ENCODE measurements at places on chromosomes 1 and 21.

GRCh38 chr1:30324251-30325084, 398.9 kb downstream of the MATN1 start:
- DNase-seq = no peak

DNA sequence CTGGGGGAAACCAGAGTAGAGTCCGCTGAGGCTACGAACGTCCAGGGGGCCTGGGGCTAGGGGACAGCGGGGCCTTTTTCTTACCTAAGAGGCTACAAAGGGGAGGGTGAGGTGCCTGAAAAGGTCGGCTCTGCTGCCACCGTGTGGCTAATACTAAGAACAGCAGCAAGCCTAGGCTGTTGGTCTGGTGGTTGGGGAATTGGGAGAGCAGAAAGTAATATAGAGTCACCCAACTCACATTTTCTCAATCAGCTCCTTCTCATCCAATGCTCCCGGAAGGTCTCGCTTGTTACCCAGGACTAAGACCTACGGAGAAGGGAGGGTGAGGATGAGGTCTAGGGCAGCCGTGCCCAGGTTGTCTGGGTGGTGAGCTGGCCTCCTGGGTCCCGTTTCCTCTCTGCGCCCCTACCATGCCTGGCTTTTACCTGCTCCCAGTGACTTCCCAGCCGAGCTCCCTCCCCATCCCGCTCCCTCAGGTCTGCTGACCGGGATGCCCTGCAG, 9.3 kb downstream of the ARL8A start:
- DNase-seq = no peak

GRCh38 chr1:119791377-119791776, 19.9 kb downstream of the REG4 start:
- no peak for DNase-seq

DNA sequence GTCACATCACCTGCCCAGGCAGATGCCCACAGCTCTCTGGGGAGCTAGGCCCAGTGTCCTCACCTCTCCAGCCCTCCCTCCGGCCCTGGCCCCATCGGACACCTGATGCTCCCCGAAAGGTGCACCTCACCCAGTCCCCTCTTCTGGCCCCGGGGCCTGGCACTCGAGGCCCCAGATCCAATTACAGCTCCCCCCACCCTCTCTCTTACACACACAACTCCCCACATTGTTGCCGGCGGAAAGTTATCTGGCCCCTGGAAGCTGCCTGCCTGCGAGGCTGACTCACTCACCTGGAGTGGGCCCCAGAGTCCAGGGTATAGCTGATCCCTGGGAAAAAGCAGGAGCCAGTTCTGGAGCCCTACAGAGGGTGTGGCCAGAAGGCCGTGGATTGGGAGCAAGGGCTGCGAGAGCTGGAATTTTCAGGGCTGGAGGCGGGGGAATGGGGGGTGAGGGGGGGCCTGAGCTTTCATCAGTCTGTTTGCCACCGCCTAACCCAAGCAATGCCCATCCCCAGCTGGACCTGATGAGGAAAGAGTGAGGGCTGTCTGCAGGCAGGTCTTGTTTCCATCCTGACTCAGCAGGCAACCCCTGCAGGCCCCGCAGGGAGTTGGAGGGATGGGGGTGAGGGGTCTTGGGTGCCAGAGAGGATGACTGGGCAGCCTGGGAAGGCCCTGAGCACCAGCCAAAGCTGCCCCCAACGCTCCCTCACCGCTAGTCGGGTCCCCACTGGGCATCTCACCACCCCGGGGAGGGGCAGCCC, 948 bp downstream of the FBXO2 start:
- no peak for DNase-seq

- no peak for DNase-seq
Measured at GRCh38 chr1:170714163-170714562, 50.2 kb downstream of the PRRX1 start.

DNA sequence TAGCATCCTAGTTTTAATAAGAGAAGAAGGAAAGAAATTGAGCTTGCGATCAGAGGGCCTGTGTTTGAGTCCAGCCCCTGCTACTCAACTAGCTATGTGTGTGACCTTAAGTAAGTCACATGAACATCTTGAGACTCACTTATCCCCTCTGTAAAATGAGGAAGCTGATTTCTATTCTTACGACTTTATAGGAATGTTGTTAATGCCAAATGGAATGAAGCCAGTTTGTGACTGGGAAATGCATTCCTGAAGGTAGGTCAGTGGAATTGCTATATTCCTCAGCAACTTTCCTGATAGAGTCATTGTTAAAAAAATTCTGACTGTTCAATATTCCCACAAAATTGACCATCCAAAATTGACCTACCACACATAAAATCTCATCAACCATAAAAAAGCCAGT, 14.9 kb downstream of the FASLG start:
- no peak for DNase-seq

- no peak for DNase-seq
Measured at GRCh38 chr1:100455478-100456072, 82.4 kb upstream of the GPR88 start.
